A549 treated with Hydrocortisone at 1 μM for 4 hours (cell line): ENCODE measurements at places on chromosomes 6 and 20. TPM values are rescaled to one million over a fixed set of nuclear protein-coding genes. Genes with fewer than 3 reads are reported as not detected.

JPH2 gene
- 4.8 to 7.7 TPM (median 6.0 TPM) in 5 replicates for total RNA-seq

MLN gene
- total RNA-seq: not detected in 5 replicates

CLVS2 gene
- 0.08 to 0.26 TPM (median 0.17 TPM) in 5 replicates for total RNA-seq

C6orf58 gene
- total RNA-seq: 0.12 to 0.18 TPM (median 0.18 TPM) in 3 of 5 replicates, not detected in the others

RUNX2 gene
- total RNA-seq: 1.3 to 1.9 TPM (median 1.5 TPM) in 5 replicates

LRRC1 gene
- total RNA-seq: 6.0 to 6.4 TPM (median 6.2 TPM) in 5 replicates

TBXT gene
- total RNA-seq: 0.21 TPM in 1 of 5 replicates, not detected in the others

SLC22A16 gene
- total RNA-seq: not detected in 5 replicates

ADTRP gene
- 0.29 to 0.74 TPM (median 0.56 TPM) in 5 replicates for total RNA-seq

SYS1 gene
- total RNA-seq: 29.7 to 33.4 TPM (median 30.1 TPM) in 5 replicates

GLP1R gene
- total RNA-seq: not detected in 5 replicates

ADGRF5 gene
- total RNA-seq: 0.03 TPM in 1 of 5 replicates, not detected in the others
